Left renal cortex interstitium (tissue), 4 donors: ENCODE measurements at places on chromosomes 12 and 14.

GRCh38 chr12:90407841-90408240, 547.1 kb downstream of the CCER1 start:
- no peak for DNase-seq

GRCh38 chr14:30656190-30656632, 34.1 kb downstream of the SCFD1 start:
- no peak for DNase-seq

DNA sequence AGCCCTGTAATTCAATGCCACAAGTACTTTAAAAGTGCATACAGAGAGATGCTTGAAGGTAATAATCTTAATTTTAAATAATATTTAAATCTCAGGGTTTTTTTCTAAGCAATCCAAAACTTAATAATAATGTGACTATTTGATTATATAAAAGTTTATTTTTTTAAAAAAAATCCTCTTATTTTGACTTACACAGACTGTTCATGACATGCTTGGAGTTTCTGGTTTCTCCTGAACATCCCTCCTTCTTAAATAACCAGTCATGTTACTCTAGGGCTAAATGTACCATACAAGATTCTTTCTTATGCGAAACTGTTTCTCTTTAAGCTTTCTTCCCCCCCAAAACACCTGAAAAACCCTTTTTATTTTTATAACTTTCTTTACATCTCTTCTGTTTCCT, 58.2 kb upstream of the SLC2A13 start:
- no peak for DNase-seq

- no peak for DNase-seq
These were observed 706 bp downstream of the PRMT5 start for GRCh38 chr14:22928237-22929103.

DNA sequence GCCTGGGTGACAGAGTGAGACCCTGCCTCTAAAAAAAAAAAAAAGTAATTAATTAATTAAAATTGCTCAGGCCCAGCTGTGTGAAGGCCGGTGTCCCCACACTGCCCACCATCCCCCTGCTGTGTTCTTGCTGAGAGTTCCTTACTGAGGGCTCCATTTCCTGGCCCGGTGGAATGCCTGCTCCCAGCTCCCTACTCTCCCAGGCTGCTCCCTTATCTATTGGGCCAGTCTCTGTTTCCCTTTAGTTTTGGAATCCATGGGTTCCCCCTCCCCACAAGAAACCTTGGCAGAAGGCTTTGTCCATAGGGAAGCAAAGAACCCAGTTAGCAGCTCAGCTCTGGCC, 19.0 kb downstream of the MLXIP start:
- no peak for DNase-seq

DNA sequence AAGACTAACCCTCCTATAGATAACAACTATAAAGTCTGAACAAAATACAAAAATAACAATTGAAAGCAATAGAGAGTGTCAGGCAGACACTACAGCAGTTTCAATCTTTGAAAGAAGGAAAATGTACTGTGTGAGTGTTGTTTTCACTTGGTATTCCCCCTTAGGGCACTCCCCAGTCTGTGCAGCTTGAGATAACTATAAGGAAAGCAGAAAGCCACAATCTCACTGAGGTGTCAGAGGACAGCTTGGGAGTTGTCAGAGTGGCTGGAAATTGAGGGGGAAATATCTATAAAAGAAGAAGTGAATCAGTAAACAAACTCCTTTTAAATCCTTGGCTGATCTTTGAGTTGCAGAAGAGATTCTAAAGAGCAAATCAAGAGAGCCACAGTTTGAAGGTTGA, 364.8 kb downstream of the NELL2 start:
- no peak for DNase-seq

GRCh38 chr14:90795744-90796143, 20.5 kb downstream of the TTC7B start:
- no peak for DNase-seq

DNA sequence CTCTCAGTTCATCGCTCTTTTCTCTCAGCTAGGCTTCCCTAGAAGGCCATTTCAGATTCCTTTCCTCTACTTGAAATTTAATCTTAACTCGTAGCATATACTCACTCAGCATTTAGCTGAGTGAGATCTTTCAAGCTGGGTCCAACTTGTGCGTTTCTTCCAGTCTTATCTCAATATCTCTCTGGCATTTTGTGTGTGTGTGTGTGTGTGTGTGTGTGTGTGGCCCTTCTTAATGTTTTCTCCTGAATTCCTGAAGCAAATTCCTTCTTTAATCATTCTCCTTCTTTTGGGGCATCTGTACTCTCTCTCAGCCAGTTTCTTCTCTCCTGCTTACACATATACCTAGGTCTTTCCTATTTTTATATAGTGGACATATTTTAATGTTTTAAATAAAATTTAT, 129.1 kb downstream of the KITLG start:
- DNase-seq = no peak

GRCh38 chr14:24437020-24437735, 5.4 kb downstream of the SDR39U1 start:
- no peak for DNase-seq

DNA sequence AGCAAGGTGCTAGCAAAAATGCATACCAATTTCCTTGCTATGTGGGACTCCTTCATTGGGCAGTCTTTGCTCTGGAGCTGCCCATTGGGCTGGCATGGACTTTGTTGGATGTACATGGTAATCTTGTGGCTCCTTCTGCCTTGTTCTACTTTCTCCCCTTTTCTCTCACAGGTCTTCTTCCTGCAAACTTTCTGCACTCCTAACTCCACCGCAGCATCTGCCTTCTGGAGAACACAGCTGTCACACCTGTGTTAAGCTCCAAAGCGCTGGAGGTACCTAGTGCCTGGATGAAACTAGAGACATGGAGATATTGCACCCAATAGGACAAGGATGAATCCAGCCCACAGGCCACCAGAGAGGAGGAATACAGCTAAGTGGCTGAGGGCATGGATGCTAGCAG, 60.7 kb upstream of the CCND2 start:
- DNase-seq = no peak

DNA sequence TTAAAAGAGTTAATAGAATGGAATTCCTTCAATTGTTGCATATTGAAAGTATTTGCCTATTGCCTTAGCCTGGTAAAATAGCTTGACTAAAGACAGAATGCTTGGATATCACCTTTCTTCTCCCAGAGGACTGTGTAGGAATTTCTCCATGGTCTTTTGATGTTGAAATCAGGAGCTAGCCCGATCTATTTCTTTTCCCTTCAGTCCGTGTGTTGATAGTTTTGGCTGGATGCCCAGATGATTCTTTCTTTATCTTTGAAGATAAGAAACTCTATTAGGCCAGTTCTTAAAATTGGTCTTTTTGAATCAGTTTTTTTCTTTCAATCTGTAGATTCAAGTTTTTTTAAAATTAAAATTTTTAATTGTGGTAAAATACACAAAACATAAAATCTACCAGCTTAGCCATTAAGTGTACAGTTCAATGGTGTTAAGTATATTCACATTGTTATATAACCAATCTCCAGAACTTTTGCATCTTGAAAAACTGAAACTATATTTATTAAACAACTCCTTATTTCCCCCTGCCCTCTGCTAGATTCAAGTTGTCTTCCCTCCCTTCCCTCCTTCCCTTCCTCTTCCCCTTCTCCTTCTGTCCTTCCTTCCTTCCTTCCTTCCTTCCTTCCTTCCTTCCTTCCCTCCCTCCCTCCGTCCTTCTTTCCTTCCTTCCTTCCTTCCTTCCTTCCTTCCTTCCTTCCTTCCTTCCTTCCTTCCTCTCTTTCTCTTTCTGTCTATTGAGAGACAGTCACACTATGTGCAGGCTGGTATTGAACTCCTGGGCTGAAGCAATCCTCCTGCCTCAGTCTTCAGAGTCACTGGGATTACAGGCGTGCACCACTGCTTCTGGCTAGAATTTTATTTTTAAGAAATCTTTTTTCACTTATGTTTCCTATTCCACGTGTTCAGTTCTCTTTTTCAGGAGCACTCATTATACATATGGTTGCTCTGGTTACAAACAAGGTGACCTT, 10.1 kb downstream of the LACRT start:
- no peak for DNase-seq

- DNase-seq = no peak
These were observed 28.8 kb upstream of the CEP83 start for GRCh38 chr12:94488463-94488862.

DNA sequence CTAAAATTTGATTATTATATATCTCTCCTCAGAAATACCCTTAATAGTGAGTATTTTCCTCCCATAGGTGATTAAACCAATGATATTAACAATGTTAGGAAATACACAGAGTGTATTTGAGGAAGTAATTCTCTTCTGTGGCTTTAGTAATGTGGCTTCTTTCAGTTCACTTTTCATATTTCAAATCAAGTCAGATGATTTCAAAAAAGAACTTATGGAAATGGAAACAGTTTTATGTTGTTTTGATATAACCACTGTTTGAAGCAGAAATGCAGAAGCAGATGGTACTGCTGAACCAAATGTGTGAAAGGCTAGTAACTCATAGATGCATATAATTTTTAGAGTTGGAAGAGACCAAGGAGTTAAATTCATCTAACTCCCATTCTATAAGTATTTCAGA, 1.9 kb upstream of the GPR33 start:
- DNase-seq = no peak

GRCh38 chr12:42186793-42187192, 42.1 kb upstream of the GXYLT1 start:
- DNase-seq = no peak

GRCh38 chr14:45199230-45199629, 53.8 kb downstream of the MIS18BP1 start:
- no peak for DNase-seq

- DNase-seq = no peak
These were observed 821 bp downstream of the TMEM106C start for GRCh38 chr12:47964106-47964728.

DNA sequence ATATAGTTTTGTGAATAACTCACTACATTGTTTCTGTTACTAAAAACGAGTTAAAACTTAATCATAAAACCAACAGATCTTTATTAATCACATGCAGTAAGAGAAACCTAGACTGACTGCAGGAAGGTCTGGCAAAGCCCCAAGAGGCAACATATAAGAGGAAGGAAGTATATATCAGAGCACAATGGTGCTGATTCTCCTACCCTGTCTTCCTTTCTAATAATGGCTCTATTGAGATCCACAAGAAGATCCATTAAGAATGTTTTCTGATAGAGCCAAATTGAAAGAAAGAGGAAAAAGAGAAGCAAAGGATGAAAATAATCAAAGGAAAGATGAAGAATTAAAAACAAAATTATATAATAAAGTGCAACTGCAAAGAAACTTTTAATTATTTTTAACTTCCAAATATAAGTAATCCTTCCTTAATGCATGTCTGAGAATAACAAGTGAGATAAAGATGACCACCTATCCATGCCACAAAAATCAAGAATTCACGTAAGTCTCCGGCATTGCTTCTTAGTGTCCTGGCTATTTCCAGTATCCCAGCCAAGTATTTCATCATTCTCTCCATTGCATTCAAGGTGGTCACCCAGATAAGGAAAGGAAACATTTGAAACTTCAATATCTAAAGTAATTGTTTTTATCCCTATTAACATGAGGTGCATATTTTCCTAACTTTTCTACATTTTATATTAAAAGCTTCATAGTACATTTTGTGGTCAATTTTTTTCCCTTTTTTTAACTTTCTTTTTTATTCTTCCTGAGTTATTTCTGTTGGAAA, 62.2 kb downstream of the SOX5 start:
- no peak for DNase-seq

- no peak for DNase-seq
These were observed 399 bp downstream of the NCAPD2 start for GRCh38 chr12:6494258-6494743.

DNA sequence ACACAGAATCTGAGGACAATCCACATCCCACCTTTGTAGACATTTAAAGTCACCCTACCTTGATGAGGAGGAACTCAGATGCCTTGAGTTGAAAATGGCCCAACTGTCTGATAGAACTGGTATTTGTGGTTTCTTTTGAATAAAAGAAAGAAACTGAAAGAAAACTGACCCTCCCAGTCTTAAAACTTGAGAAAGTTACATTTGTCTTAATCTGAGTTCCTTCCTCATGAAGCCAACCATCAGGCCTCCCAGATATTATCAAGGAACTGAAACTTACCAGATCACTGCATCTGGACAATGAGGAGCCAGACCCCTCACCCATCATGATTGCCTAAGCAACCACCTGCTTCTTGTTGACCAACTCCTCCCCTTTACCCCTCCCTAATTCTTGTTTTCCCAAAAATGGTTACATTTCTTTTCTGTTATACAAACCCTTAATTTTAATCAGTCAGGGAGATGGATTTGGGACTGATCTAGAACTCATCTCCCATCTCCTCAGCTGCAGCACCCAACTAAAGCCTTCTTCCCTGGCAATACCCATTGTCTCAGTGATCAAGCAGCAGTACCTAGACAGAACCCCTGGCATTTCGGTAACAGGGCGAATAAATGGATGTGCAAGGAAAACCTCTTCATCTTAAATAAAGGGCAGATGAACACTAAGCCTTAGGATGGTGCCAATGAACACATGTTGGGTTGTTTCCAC, 72.0 kb upstream of the RESF1 start:
- DNase-seq = no peak

DNA sequence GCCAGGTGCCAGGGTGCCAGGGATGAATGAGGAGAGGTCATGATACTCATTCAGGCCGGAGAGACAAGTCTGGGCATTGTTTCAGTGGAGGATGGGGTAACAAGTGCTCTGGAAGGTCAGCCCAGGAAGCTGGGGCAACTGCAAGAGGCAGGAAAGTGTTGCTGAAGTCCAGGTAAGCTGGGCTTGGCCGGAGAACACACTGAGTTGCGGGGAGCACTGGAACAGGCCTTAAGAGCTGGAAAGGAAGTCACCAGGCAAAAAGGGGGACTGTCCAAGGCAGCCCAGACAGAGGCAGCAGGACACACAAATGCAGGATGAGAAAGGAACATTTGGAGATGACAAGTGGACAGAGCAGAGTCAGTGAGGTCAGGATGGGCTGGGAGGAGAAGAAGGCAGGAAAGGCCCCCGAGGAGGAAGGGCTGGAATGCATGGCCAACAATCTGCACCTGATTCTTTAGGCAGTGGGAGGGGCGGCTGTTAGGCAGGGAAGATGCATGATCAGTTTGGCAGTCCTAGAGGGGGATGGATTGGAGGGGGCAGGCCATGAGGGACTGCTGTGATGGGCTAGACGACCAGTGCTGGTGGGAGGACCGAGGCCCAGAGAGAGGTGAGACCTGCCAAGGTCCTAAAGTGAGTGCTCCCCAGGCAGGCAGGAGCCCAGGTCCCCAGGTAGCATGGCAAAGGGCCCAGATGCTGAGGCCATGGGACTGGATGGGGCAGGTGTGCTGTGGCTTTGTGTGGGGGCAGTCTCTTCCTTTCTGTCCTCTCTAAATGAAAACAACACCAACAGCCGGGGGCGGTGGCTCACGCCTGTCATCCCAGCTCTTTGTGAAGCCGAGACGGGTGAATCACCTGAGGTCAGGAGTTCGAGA, 17.2 kb upstream of the HHIPL1 start:
- no peak for DNase-seq

GRCh38 chr14:89166633-89167032, 250.4 kb downstream of the FOXN3 start:
- no peak for DNase-seq

GRCh38 chr12:113933201-113933786, 32.8 kb downstream of the RBM19 start:
- peak; percentile 1 for DNase-seq

DNA sequence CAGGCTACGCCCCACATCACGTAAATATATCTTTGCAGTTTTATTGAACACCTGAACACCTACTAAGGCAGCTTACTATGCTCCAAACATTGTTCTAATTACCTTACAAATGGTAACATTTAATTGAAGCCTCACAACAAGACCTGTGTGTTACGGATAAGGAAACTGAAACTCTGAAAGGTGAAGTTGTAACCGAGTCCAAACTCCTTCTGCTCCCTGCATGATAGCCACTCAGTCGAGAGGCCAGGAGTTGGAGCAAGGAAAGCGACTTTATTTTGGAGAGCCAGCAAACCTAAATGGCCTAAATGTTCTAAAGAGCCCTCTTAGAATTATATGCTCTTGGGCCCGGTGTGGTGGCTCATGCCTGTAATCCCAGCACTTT, 12.6 kb upstream of the TRPV4 start:
- DNase-seq = no peak
